ENCODE measurements at places on chromosomes 3 and 15. TPM values are rescaled to one million over a fixed set of nuclear protein-coding genes. Genes with fewer than 3 reads are reported as not detected.

The A4GNT gene
- not detected for polyA plus RNA-seq

The NUSAP1 gene
- 3.7 TPM for polyA plus RNA-seq

The GOLGA8K gene
- polyA plus RNA-seq, result 0.41 TPM

The PAQR5 gene
- 11.8 TPM for polyA plus RNA-seq

The SLC12A1 gene
- polyA plus RNA-seq, result not detected

GRCh38 chr3:22704166-22704565 lies 499.0 kb upstream of the UBE2E2 start:
- H3K36me3 ChIP-seq, result no peaks in the 10 kb centered on the region
- no peak overlapping the region for H3K27ac ChIP-seq
- no peaks in the 10 kb centered on the region for H3K4me1 ChIP-seq
- no peaks in the 10 kb centered on the region for H3K27me3 ChIP-seq
- DNase-seq, result no peak
- no peak overlapping the region for H3K4me3 ChIP-seq

- H3K4me1 ChIP-seq, result peaks cover 25% of the 10 kb centered on the region
- H3K4me3 ChIP-seq, result no peak overlapping the region
- no peaks in the 10 kb centered on the region for H3K27me3 ChIP-seq
- H3K36me3 ChIP-seq, result no peaks in the 10 kb centered on the region
Observed at GRCh38 chr15:66404532-66404931, 17.8 kb downstream of the MAP2K1 start.

- DNase-seq, result no peak
- H3K36me3 ChIP-seq, result no peaks in the 10 kb centered on the region
- no peak overlapping the region for H3K4me3 ChIP-seq
- H3K27ac ChIP-seq, result peak overlapping the region; percentile 7
Observed at GRCh38 chr3:16173283-16174025, 1.0 kb upstream of the GALNT15 start.

DNA sequence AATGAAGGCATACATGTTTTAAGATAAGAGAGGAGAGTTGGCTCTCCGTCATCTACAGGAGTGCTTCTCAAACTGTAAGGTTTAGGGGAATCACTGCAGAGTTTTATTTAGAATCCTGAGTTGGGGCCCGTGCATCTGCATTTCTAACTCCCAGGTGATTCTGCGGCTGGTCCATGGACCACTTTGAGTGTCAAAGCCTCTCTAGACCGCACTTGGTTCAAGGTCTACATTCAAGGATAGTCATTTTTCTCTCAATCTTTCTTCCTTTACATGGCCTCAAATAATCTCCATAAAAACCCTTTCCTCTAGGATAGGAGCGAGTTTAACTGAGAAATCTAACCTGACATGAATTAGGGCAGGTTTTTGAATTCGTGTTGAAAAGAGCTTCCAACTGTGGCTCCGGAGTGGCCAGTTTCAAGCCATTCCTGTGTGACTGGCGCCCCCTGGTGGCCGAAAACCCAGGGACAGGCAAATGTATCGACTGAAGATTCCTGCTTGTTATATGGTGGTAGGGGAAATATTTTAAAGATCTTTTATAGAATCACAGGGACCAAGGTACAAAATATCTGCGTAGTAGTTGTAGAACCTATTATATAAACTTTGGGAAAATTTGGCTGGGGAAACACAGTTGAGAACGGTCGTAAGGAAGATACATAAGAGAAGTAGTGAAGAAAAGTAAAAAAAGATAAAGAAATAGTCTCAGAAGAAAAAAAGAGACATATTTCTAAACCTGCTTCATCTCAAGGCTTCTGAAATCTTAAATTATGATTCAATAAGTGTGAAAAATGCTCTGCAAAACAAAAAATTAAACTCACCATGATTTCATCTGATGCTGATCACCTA lies 11.9 kb downstream of the GABRR3 start:
- H3K4me1 ChIP-seq, result no peaks in the 10 kb centered on the region
- H3K36me3 ChIP-seq, result no peaks in the 10 kb centered on the region
- H3K27ac ChIP-seq, result no peak overlapping the region
- peak; percentile 90 for DNase-seq
- no peak overlapping the region for H3K4me3 ChIP-seq
- H3K27me3 ChIP-seq, result no peaks in the 10 kb centered on the region
